ENCODE measurements at places on chromosomes 16 and 17.

GRCh38 chr17:57551321-57552079 is 193.6 kb downstream of the CCDC182 start:
- no peak for DNase-seq

- DNase-seq: no peak
These were observed 22.5 kb downstream of the STAT5A start for GRCh38 chr17:42310787-42311215.

DNA sequence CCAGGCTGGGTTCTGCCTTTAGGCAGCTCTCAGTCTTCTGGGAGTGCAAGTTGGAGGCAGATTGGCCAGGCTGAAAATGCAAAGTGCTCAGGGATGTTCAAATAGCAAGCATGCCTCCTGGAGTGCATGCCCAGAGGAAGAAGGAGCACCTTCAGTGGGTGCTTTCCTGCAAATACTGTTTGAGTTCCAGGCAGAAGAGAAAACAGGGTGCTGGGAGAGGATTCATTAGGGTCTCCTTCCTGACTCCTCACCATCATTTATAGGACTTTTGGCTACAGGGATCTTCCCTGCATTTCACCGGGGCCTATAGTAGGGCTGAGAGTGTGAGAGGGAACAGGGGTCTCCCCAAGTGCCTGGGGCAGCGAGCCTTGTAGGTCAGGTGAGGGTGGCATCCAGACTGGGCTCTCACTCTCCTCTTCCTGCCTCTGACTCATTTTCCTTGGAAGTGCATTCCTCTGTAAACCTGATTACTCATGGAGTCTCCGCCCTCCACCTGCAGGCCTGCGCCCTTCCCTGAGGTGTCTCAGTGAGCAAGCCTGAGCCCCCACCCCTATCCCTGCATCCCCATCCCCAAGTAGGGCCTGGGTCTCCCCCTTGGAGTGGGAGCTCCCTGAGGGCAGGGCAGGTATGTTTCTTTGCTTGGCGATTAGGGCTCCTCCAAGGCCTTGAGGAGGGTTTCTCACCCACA is 17.1 kb upstream of the TNS4 start:
- no peak for DNase-seq

GRCh38 chr17:57957120-57957850 is 2.1 kb upstream of the CUEDC1 start:
- DNase-seq: no peak

- no peak for DNase-seq
These were observed 78.9 kb downstream of the SHISA6 start for GRCh38 chr17:11319894-11320293.

- no peak for DNase-seq
These were observed 280.8 kb downstream of the CDH11 start for GRCh38 chr16:64841071-64841470.

DNA sequence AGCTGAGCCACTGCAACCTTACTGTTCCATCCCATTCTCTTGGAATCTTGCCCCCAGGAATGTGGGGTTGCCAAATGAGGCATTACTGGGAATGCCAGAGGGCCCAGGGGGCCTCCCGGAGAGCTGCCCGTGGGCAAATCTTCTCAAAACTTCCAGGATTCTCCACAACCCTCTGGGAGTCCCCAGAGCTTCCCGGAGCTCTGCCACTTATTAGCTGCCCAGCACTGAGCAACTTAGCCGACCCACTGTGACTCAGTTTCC is 306.0 kb downstream of the FOXL1 start:
- no peak for DNase-seq

- DNase-seq: no peak
These were observed 1.2 kb downstream of the ARHGAP44 start for GRCh38 chr17:12790249-12791106.

- DNase-seq: no peak
These were observed 5.4 kb upstream of the CLDN9 start for GRCh38 chr16:3007059-3007956.

GRCh38 chr17:15261258-15261801 is 3.8 kb downstream of the PMP22 start:
- DNase-seq: no peak

All from SIG-M5 (cell line).